ENCODE measurements at places on chromosomes 16 and 17.

DNA sequence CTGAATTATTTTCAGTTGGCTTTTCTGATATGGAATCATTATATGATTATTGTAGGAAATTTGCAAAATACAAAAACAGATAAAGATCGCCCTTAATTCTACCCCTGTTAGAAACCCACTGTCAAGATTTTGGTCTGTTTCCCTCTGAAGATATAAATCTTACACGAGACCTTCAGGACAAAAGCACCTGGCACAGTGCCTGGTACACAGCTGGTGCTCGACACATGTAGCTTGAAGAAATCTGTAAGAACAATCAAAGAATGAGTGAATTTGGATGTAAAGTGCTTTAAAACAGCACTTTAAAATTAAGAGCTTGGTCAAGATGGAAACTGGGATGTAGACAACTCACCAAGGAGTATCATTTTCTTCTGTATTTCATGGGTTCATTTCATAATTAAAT, 181.1 kb downstream of the C16orf78 start:
- no peak for DNase-seq

GRCh38 chr16:27108826-27109665, 42.3 kb downstream of the C16orf82 start:
- no peak for DNase-seq

DNA sequence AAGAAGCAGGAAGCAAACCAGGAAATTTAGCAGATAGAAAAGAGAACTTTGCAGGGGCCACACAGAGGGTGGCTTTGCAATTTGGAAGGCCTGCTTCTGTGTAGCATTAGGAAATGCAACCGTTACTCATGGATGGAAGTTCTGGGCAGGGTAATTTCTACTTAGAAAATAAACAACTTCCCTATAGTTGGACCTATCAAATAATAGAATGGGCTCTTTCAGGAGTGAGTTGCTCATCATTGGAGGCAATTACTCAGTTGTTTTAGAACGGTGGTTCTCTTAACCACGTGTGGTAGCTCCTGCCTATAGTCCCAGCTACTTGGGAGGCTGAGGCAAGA, 25.8 kb upstream of the HS3ST2 start:
- DNase-seq: no peak

- no peak for DNase-seq
Measured at GRCh38 chr16:47779201-47780016, 318.3 kb downstream of the PHKB start.

DNA sequence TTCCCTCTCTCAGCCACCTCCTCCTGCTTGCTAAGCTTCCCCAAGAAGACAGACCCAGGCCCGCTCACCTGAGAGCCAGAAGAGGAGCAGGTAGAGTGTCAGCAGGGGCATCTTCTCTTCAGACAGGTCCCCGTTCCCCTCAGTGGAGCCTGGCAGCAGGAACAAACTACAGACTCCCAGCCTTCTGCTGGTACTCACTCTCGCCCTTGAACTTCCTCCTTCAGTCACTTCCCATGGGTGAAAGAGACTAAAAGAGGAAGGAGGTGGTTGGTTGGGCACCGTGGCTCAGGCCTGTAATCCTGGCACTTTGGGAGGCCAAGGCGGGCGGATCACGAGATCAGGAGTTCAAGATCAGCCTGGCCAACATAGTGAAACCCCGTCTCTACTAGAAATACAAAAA, at the start of gene CD300LF:
TSS of gene CD300LF (minus strand) at position 168 of the 400 bp plus-strand sequence. CDS start at position 111, 57 bp downstream.
- no peak for DNase-seq

DNA sequence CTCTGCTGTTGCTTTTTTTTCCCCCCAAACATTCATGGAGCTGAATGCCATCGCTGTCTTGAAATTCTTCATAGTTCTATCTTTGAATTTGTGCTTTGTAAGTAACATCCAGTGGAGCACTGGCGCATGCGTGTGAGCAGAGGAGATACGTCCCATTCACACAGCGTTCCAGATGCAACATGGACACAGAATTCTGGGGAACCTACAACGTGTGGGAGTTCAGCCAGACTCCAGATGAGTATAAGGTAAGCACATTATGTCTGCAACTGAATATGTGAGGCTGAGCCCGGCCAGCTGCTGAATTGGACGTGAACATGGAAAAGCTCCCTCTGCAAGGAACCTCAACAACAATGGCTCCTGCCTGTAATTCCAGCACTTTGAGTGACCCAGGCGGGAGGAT, 4.3 kb upstream of the ATP1B2 start:
- DNase-seq: no peak

DNA sequence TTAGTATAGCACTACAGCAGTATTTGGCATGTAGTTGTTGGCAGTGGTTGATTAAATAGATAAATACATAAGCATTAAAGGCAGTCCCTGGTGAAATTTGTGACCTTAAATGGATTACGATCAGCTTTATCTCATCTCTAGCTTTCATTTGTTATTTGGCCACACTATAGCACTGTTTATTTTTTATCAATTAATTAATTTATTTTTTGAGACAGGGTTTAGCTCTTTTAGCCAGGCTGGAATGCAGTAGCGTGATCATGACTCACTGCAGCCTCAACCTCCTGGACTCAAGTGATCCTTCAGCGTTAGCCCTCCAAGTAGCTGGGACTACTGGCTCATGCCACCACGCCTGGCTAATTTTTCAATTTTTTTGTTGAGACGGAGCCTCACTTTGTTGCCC, 18.7 kb upstream of the ARHGAP17 start:
- DNase-seq: no peak

- DNase-seq: no peak
Measured at GRCh38 chr16:73058616-73059409, 10.9 kb upstream of the ZFHX3 start.

DNA sequence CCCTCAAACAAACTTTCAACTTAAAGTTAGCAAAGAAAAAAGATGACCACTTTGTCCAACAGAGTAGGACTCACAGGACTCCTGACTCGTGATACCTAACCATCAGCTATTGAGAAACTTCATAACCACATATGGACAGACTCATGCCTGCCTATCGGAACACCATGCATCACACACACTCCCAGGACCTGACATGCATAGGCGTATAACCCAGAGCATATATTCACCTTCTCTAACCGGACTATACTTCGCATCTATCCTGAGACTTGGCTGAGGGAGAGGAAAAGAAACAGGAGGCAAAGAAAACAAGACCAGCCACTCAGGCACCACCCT, 2.2 kb downstream of the PIP4K2B start:
- no peak for DNase-seq

DNA sequence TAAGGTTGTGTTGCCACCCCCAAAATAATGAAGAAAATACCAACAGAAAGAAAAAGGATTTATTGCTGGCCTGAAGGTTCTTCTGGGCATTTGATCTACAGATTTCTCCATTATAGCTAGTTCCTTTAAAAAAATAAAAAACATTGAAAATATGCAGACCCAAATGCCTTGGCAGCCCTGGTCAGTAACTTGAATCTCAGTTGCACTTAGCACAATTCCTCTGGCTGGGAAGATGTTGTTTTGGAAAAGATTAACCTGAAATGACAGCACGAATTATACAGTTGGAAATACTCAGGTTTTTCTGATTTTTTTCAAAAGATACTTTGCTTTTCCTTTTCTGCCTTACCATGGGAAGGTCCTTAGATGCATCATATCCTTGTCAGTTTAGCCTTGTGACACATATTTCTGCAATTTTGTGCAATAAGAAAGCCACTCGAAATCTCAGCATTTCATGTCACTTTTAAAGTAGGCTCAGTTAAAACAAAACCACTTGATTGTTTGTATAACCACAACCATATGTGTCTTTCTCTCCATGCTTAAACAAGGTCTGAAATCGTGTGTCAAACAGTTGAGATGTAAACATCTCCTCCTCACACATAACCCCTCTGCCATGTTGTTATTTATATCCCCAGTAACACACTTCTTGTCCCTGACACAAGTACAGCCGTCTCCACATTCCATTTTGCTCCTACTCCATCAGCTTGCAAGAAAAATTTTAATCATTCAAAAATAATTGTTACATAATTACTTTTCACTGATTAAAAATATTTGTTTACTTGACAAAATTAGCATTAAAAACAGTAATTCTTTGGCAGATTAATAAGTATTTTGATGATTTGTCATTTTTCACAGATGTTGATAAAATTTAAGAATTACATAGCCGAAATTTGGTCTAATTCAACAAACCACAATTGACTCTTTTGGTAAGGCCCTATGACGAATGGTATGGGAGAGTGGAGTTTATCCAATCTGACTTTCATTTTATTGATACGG, 61.1 kb downstream of the SIAH1 start:
- DNase-seq: no peak

GRCh38 chr16:69847643-69848042, 85.5 kb downstream of the WWP2 start:
- no peak for DNase-seq

DNA sequence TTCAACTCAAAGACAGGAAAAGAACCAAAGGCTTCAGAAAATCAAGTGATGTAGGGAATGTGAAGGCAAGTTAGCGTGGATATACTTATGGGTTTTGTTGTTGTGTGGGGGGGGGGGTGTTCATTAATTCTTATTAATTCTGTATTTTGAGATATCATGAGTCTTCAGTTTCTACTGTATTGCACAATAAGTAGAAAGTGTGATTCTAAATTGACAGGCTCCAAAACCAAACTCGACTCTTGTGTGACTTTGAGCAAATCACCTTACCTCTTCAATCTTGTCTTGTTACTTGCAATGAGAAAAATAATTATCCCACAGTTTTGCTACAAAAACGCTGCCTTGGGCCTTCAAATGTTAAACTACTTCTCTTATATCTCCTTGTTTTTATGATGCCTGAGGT, 453.9 kb upstream of the GOT2 start:
- DNase-seq: no peak
